ENCODE measurements at places on chromosomes 4 and X.

DNA sequence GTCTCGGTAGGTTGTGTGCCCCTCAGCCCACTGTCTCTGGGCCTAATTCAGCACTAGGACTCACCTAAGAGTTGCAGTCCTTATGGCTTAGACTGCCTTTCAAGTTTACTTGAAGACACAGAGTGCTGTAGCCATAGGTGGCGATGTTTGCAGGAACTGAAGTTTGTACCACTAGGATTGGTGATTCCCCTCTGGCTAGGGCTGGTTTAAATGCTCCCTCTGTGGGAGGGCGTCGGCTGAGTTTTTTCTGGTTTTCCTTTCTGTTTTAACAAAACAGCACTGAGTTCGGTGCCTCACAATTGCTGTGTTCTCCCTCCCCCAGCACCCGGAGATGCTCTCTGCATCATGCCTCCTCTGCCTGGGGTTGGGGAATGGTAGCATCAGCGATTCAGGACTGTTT is 480.9 kb downstream of the PCDH11X start:
- DNase-seq: no peak

- no peak for DNase-seq
Observed at GRCh38 chrX:120797188-120797851, 78.3 kb downstream of the CT47B1 start.

DNA sequence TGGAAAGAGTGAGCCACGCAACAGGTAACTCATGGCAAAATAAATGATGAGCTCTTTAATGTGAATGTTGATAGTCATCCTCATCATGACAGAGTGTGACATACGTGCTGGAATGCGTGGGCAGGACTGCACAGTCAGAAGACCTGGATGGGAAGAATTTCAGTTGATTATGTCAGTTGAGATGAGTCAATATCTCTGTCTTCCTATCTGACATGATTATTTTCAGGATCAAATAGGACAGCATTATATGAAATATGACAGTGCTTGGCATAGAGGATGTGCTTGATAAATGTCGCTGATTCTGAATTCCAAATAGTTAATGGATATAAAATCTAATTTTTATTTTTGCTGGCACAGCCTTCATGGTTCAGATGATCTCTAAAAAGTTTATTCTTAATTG is 95.1 kb downstream of the IL15 start:
- DNase-seq: no peak

GRCh38 chrX:155766321-155766720 is 114.8 kb upstream of the VAMP7 start:
- DNase-seq: no peak
